Neural progenitor cell (in vitro differentiated cells): ENCODE measurements at places on chromosomes 4 and X.
A peak's percentile ranks its signal among the peaks of the same experiment; 100 is the strongest.

DNA sequence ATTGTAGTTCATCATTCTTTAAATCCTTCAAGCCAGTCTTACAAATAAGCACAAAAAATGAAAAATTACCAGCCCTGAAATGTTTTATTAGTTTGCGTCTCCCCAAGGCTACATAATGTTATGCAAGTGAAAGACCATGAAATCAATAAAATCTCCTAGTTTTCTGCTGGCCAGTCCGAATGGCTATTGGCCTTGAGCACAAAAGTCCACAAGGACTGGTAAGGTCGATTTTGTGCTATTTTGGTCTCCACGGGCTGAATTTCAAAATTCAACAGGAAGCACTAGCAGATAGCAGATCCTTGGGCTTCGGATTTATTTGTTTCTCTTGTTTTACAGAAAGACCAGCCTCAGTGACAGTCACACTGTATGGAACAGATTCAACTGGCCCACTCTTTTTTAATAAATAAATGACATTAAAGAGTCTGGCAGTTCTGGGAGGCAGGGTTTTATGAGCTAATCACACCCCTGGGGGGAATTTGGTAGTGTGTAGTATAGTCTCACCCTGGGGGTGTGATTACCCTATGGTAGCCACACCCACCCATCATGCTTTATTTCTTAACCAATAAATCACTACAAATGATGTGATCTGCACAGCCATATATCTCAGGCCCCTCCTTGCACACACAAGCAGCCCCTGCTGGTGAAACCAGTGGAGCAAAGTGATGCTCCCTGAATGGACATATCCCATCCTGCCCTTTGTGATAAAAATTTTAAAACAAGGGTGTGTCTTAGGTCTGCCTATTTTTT is 51.1 kb upstream of the TMEM33 start:
- no peak for DNase-seq

GRCh38 chr4:169147191-169147590 is 123.6 kb downstream of the SH3RF1 start:
- DNase-seq = no peak

GRCh38 chrX:36534900-36535299 is 473.3 kb upstream of the FAM47C start:
- DNase-seq = no peak

- DNase-seq = no peak
Measured at GRCh38 chr4:47278631-47279030, 184.9 kb downstream of the COMMD8 start.

DNA sequence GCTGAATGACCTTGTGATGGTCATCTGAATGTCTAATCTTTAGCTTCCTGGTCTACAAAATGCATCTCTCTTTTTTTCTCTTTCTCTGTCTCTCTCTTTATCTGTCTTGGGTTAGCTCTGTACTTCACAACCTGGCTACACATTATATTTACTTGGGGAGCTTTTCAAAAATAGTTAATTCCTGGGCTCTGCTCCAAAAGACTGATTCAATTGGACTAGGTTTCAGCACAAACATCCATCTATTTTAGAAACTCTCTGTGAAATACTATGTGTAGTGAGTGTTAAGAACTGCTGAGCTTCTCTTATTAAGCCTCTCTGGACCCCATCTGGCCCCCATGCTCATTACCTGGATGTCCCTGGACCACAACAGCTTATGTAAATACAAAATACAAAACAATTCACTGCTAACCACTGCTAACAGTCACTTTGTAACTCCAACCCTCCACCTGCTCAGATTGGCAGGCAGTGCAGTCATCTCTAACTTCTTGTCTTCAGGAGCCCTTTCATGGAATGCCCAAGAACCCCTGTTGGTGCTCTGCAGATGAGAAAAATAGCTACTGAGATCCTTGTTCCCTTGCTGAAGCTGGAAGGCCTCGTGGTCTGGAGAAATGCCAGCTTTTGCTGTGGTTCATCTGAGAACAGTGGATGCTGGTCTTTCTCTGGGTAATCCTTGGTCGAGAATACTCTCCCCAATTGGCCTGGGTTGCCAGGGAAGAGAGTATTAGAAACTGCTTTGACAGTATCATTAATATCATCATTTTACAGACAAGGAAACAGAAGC is 14.8 kb upstream of the BOD1L1 start:
- no peak for DNase-seq

DNA sequence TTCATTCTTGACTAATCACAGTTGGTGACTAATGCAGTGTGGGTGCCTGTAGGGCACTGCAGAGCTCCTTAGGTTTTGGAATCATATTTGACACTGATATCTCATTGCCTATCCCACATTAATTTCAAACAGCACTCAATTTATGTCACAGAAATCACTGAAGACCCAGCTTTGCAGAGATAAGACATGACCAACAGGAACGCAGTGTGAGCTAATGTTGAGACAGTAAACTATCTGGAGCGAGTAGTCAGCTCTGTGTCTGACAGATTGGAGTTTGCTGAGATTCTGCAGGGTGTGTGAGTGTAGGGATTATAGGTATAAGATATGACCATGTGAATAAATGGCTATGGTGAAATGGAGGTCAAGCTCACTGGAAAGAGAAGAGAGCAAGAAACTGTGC is 1586.1 kb upstream of the AGA start:
- DNase-seq = no peak

DNA sequence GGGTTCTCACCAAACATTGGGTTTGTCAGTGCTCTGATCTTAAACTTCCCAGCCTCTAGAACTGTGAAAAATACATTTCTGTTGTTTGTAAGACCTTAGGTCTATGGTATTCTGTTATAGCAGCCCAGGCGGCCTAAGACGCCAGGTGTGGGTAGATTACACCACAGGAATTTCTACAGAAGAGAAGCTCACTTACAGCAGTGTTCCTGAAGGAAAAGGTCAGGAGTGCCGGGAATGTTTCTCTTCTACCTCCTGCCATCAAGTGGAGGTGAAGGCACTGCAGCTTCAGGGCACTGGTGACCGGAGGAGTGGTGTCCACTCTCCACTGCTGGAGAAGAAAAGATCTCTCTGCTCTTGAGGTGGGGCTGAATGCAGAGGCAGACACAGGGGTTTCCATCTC is 45.7 kb downstream of the FHDC1 start:
- no peak for DNase-seq

DNA sequence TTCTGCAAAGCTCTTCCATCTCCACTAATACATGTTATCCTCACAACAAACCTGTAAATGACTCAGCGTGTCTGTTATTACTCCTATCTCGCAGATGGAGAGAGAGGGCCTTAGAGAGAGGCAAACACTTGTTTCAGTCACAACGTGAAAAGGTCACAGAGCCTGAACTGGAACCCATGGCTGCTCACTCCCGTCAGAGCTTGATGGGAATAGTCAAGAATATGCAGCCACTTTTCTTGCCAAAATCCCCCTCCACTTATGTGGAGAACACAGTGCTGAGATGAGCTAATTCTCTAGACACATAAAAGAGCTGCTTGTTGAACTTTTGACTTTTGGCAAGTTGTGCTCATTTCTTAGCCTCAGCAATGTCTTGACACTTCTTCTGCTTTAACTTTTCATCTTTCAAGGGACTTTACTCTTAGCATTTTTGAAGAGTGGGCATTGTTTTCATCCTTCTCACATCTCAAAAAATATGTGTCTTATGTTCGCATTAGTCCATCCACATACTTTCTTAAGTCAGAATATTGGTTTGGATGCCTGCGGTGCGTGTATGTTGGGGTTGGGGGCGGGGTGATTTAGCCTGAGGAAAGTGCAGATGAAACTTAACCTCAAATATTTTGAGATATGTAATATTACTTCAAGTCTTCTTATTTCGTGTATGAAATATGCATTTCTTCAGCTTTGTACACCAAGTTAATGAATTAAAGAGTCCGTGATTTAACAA is 69.2 kb downstream of the SYNPO2 start:
- no peak for DNase-seq

DNA sequence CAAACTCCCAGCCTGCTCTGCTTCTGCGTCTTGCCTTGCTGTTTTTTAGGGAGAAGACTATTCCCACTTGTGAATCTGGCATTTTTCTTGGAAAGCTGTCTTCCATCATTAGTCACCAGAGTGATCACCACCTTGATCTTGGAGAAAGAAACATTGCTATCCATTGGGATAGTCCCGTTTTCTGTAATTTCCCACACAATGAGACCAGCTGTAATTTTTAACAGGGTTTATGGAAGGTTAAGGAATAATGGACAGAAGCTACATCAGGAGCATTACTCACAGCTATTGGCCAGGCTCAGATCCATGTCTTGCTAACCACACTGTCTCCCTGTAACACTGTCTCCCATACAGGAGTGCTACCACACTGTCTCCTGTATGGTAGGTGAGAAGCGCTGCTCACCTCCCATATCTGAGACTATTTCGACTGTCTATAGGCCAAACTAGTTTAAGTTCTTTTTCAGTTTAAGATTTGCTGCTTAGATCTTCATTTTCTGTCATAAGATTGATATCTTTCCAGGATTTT is 523.0 kb downstream of the SPRY1 start:
- DNase-seq = no peak

GRCh38 chrX:39953879-39954278 is 143.9 kb downstream of the BCOR start:
- no peak for DNase-seq

- no peak for DNase-seq
Measured at GRCh38 chrX:150759568-150760416, 66.6 kb downstream of the MTMR1 start.

DNA sequence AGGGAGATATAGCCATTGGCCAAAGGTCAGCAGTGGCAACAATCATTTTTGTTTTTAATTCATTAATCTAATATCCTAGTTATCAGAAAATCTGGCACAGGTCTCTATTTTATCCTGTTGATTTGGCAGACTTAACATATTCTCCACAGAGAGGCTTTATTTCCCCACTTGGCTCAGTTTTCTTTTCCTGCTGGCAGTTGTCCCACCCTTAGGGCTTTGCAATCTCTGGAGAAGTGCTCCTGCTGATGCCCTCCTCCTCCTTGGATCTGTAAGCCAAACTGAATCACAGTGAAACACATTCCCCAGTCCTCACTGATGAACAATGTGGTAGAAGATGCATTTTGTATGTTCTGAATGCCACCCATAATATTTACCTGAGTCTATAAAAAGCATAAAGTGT is 889.7 kb downstream of the PDHA2 start:
- no peak for DNase-seq

GRCh38 chr4:80195441-80196140 is 1.7 kb upstream of the PRDM8 start:
- DNase-seq = no peak

- DNase-seq = no peak
Measured at GRCh38 chr4:58144721-58145120, 1034.5 kb upstream of the IGFBP7 start.

- DNase-seq = no peak
Measured at GRCh38 chrX:68428431-68428830, 4.9 kb downstream of the OPHN1 start.

GRCh38 chr4:6341696-6342095 is 72.0 kb downstream of the WFS1 start:
- DNase-seq = no peak

DNA sequence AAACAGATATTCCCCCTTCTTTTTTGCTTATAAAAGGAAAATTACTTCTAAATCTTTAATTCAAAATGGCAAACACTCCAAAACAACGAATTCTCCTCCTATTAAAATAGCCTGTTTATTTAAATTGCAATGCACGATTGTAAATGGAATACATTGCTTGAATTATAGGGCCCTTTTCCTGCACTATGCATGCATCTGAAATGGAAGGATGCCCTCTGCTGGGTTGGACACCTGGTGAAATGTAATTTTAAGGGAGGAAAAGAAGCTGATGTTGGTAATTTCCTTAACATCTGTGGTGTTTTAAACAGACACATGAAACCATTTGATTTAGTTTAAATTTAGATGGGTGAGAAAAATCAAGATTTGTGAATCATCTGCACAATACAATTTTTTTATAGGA is 72.8 kb downstream of the GRXCR1 start:
- no peak for DNase-seq

GRCh38 chr4:139672215-139672614 is 6.6 kb downstream of the MGST2 start:
- no peak for DNase-seq

DNA sequence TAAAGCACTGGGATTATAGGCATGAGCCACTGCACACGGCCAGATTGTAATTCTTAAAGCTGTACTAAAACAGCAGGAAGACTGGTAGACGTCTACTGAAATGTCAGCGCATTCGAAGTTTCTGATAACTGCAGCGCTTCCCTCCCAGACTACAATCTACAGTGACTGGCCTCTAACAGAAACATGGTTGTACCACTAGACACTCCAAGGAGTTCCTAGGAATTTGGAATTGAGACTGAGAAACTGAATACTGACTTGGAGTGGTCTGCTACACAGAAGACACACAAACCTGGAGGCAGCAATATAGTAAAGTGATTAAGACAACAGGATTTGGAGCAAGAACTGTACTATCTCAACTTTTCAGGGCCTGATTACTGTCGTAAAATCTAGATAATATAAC is 937 bp downstream of the HELQ start:
- DNase-seq = peak; percentile 4

GRCh38 chrX:44494357-44494756 is 48.3 kb downstream of the FUNDC1 start:
- no peak for DNase-seq

DNA sequence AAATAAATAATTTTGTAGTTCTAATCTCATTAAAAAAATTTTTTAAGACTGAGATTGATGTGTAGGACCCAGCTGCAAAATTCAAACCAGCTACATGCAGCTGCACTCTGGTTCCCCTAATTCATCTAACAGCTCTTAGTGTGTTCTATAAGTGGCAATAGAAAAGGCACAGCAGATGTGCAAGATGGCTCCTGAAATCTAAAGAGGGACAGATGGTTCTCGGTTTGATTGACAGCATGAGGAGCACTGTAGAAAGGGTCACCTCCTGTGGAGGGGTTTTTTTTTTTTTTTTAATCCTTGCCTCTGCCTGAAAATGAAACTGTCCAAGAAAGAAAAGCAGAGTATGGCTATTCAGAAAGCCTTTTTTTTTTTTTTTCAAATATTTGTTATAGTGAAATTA is 16.9 kb upstream of the OCIAD1 start:
- peak; percentile 17 for DNase-seq

GRCh38 chr4:140237616-140238350 is 83.8 kb upstream of the MAML3 start:
- DNase-seq = peak; percentile 93

GRCh38 chr4:101192244-101192643 is 155.1 kb downstream of the PPP3CA start:
- no peak for DNase-seq

GRCh38 chrX:9519546-9520216 is 54.8 kb downstream of the TBL1X start:
- no peak for DNase-seq

- no peak for DNase-seq
Measured at GRCh38 chrX:135396566-135396965, 25.2 kb upstream of the SMIM10L2A start.

DNA sequence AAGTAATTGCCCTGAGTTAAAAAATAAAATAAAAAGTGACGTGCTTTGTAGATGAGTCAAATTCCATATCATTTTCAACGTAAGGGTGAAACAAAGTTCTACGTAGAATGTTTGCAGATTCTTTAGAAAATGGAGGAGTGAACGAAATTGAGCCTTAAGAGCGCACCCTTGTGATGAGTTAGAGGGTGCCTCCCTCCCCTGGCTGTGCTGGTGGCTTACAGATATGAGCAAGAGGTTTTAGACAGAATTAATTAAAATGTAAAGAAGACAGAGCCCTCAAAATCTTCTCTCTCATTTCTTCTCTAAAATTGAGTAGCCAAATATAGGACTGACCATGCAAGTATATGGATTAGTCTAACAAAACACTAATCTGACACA is 30.2 kb upstream of the LGI2 start:
- DNase-seq = no peak
